ENCODE measurements at places on chromosomes 12 and 14.

DNA sequence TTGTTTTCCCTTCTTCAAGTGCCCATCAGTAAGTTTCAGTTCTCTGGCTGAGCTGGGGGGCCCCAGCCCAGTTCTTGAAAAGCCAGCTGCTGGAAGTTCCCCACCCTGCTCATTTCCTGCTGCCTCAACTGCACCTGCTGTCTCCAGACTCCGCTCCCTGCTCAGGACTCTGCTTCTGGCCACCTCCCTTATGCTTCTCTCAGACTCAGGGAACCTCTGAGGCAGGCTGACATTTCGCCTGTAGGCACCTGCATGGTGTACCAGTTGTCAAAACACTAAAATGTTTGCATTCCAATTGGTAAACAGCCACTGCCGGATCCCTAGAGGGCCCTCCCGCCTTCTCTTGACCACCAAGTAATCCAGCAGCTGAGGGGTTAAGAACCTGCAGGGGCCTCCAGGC, 136.5 kb upstream of the VRK1 start:
- ATAC-seq = no peak

- no peak for ATAC-seq
Observed at GRCh38 chr14:75299059-75299458, 20.4 kb downstream of the FOS start.

- no peak for ATAC-seq
Observed at GRCh38 chr14:34025325-34026017, 74.6 kb upstream of the EGLN3 start.

- peak; percentile 13 for ATAC-seq
Observed at GRCh38 chr12:8609061-8609570, 3.5 kb downstream of the AICDA start.

DNA sequence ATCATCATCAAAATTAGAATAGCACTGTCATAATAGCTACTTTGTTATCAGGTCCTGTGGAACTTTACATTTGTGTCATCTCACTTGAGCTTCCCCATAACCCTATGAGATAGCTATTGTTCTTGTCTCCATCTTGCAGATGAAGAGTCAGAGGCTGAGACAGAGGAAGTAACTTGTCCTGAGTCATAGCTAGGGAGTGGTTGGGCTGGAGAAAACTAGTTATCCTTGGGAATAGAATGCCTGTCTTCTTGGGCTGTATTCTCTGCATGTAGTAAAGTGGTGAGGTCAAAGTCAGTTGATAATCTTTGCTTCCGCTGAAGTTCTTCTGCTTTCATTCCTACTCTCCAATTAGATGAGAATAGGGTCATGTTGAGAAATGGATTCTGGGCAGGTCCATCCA, 117.0 kb downstream of the SMOC1 start:
- ATAC-seq = no peak

DNA sequence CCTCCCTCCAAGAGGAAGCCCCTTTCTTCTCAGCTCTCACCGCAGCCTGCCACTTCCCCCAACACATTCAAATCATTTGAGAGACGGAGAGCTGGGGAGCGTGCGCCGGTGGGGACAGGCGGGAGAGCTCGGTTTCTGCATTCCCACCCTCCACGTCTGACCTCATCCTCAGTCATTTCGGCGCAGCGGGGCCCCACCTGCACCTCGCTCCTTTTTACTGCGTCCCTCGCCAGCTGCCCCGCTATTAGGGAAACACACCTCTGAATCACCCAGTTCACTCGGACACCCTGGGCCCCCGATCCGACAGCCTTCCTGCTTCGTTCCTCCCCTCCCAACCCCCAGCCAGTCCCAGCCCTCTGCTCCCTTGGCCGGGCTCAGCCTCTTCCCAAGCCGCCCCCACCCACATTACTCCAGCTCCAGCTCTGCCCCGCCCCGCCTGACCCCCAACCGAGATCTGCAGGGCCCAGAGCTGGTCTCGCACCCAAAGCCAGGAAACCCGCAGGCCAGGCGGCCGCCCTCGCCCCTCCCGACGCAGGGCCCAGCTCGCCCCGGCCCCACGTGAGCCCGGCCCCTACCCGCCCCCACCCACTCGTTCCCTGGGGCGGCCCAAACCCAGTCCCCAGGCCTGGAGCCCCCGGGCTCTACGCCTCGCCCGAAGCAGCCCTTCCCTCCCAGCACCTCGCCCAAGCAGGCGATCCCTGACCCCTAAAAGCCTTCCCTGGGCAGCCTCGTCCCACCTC, 783 bp downstream of the CORO1C start:
- ATAC-seq = peak; percentile 39

GRCh38 chr12:72274931-72275330, 2.8 kb downstream of the TRHDE start:
- no peak for ATAC-seq

DNA sequence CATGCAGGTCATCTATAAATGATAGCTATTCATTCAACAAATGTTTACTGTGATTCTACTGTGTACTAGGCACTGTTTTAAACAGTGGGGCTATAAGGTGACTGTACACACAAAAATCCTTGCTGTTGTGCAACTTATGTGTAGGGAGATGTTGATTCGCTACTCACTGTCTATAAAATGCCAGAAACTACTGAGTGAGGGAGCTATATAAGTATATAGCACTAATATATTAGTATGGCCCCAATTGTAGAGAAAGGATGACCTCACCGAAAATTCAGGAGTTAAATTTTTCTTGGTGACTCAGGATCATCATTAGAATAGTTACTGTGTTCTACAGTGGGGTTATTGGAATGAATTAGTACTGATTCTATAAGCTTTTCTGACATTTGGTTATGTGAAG, 117.4 kb downstream of the TGFB3 start:
- ATAC-seq = no peak

All from stimulated activated memory B cell treated with anti-CD40 and anti-IgM and Interleukin-4, amounts not matched to agents 10 μg/mL and 1 μg/mL and 100 μg/mL, for 72 hours (primary cell).